ENCODE measurements at places on chromosomes 1 and 21.

DNA sequence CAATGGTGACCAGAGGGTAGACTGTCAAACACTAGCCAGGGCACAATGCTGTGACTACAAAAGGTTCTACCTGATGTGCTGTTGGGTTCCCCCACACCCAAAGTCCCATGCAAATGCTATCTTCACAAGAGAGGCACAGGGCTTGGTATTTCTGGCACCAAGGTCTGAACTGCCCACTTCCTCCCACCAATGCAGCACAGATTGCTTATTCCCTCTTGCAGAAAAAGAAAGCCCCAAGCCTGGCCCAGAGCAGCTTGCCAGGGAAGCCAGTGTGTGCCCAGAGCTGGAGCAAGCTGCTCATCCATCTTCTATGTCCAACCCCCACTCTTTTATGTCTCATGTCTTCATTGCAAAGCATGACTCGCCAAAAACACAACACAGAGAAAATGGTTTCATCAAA lies 149.4 kb upstream of the CAMK1G start:
- no peak for DNase-seq

DNA sequence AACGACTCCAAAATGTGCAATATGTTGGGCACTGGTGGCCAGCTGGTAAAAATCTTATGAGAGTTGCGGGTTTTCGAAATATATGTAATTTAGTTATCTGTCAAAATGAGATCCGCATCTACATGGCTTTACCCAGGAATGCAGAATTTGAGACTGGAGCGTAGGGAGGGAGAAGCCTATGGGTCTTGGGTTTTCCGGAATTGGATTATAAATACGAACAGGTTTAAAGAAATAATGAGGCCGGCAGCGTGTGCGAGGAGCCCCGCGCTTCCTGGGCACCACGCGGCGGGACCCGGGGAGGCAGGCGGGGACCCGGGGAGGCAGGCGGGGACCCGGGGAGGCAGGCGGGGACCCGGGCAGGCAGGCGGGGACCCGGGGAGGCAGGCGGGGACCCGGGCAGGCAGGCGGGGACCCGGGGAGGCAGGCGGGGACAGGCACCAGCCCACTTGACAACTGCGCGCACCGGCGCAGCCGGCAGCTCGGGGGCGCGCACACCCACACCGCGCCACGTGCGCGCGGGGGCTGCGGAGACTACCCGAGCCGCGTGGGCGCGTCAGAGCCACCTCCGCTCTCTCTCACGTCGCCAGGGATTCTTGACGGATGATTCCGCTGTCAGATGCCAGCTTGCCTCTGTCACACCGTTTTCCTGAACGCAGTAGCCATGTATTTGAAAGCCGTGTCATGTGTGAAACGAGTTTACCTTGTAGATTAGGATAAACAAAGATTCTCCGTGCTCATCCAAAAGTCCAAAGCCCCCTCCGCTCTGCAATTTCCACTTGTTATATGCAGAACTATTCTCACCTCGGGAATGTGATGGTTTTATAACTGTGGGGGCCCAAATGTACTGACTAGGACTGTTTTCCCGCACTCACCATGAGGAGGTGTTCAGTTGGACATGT lies 54.3 kb upstream of the HNRNPU start:
- DNase-seq = peak; percentile 82

DNA sequence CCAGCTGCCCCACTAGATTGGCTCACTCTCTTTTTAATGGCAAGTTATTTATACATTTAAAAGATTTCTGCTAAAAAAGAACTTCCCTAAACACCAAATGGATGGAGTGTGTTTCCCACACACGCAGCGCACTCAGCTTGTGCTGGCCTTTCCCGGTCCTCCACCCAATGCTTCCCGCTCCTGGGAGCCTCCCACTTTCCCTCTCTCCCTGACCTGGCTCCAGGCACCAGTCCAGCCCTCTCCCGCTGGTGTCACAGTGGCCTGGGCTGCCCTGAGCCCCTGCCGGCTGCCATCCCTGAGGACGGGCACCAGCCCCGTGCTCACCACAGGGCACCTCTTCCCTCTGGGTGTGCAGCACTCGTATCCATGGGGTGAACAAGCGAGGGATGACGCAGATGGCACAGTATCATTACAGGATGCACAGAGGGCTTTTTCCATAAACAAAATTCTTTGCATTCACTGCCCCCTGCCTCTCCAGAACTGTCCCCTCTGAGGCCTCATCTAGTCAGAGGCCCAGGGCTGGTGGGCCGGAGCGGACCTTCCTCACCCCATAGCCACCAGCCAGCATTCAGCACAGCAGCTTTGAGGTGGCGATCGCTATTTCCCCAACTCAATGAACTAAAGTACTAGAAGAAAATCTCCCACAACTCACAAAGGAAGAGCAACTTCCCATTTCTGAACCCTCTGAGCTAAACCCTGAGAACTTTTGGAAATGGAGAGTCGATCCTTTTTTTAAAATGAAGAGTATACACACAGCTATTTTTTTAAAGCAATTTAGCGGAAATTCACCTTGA lies 68.5 kb downstream of the SLC37A1 start:
- DNase-seq = peak; percentile 40

DNA sequence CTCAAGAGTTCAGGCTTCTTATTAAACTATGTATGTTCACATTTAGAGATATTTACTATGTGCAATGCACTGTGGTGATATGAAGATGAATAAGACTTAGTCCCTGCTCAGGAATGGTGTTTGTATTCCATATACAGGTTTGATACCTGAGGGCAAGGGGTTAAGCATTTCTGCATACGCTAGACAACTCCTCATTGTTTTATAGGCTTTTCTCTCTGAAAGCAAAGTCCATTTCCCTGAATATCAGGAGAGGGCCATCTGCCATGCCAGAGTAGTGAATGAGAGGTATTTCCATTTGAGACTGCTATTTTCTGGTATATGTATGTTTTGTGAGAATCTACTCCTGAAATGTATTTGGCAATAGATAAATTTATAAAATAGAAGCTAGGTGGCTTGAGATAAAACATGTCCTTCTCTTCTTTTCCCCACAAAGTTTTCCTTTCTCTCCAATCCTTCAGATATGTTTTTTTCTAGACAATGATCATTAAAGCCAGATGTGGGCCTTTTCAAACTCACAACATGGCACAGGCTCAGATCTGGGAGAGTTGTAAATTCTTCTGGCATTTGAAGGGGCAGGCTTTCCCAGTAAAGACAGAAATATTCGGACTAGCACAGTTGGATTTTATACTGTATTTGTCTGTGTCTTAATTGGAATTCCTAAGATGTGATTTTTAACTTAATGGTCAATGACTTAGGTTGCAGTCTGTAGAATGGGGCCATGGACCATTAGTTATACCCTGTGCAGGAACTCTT lies 73.3 kb upstream of the WDR26 start:
- no peak for DNase-seq

DNA sequence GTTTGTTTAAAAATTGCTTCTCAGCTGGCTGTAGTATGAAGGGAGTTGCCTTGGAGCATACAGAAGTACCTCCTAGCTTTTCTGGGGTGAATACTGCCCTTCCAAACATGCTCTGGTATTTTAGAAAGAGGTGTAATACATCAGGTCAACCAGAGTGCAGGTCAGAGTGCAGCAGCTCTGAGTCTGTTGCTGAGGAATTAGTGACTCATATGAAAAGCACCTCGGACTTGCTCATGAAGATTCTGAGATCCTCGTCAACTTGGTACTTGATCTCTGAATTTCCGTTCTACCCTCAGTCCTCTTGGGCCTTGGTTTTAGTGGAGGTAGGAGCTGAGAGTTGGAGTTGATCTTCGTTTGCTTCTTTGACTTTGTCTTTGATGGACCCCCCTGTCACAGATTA lies 67.3 kb downstream of the NOS1AP start:
- DNase-seq = no peak

DNA sequence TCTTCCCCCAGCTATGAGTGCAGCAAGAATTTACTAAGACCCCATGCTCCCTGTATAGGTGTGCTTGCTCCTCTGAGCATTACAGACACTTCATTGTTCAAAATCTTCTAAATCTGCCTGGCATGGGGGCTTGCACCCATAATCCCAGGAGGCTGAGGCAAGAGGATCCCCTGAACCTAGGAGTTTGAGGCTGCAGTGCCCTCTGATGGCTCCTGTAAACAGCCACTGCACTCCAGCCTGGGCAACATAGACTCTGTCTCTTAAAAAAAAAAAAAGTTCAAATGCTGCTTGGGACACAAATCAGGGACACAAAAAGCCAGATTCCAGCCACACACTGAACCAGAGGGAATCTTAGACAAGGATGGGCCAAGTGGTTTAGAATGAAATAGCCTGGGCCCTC lies 3.4 kb upstream of the ACOT7 start:
- DNase-seq = no peak

DNA sequence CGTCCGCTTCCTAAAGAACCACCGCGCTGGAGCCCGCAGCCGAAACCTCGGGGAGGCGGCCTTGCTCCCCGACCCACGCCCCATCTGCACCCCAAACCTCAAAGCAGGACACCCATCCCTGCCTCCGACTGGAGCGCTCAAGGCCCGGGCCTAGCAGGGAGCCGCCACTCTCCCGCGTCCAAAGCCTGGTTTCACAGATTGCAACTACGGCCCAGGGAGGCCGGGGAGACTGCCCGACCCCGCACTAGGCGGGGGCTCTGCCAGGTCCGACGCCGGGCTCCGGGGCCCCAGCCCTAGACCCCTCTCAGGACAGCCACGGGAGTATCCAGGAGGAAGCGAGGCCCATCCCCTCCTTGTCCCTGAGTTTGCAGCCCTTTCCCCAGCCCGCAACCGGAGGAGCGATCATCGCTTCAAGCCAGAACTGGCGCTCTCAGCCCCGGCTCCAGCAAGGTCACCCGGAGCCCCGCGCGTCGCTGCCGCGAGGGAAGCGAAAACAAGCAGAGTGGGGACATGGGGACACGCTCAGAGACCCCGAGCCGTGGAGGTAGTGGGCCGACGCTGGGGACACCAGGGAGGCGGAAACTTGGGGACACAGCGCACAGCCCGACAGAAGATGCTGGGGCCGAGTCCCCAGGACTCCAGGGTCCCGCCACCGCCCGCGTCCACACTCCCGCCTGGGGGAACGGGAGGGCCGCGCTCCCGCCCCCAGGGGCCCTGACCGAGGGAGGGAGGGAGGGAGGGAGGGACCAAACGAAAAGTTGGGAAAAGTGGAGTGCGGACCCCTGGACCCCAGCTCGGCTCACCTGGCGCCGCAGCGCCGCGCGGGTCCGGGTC lies 433 bp downstream of the TMEM200B start:
- DNase-seq = peak; percentile 72

DNA sequence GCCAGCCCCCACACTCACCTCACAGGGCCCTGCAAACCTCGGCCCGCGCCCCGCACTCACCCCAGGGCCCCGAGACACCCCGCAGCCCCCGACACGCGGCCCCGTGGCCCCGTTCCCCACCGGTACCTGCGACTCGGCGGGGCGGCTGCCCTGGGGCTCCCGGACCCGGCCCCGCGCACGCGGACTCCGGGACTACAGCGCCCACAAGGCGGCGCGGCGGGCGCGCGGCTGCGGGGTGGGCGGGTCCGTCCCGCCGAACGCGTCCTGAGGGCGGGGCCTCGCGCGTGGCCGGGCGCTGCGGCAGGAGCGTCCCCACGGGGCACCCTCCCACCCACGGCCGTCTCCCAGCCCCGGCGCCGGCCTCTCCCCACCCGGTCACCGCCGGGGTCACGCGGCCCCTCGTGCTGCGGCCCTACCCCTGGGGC lies at the start of gene SLC19A1:
TSS of gene SLC19A1 (minus strand) at position 199 of the 425 bp plus-strand sequence. CDS start 4,481 bp downstream, outside the sequence.
- peak; percentile 91 for DNase-seq

DNA sequence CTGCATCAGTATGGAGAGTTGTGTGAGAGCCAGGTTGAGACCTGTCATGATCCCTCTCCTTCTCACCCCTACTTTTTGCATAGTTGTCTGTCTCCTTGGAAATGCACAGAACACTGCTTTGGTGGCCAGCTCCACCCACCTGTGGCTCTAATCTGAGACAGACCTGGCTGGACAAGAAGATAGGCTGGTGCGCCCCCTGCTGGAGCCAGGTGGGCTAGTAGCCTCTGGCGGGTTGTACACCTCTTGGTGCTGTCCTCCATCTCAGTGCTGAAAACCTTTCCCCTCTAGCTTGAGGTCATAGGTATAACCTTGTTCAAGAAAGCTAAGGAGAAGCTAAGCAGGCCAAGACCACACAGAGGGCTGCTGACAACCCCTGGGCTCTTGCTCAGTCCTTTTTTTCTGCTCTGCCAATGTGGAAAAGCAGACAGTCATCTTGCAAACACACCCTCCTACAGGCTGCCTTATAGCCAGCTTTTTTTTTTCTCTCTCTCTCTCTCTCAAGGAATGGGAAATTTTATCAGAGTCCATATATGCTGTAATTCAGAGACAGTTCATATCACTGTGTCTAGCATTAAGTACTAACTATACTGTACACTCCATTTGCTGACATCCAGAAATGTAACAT lies 58.8 kb upstream of the SPATA6 start:
- DNase-seq = no peak

DNA sequence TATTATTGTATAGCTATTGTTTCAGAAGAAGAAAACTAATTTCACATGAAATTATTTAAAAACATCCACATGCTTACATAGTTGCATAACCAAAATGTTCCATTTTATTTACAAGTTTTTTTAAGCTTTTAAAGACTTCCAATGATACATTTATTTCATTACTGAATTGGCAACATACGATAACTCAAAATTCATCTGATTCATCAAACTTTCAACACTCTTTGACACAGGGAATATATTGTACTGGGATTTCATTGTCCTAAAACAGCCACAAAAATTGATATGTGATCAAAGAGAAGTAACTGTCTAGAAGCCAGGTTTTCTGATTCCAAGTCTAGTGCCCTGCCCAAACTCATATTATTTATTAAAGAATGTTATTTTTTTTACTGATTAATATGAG lies 131.4 kb upstream of the USP24 start:
- DNase-seq = no peak
